Stimulated activated CD4-positive, alpha-beta T cell treated with anti-CD3 and anti-CD28 coated beads, Interleukin-1b, Interleukin-23, amount 100 ng/mL, for 1 hour (primary cell): ENCODE measurements at places on chromosomes 7 and 10.

DNA sequence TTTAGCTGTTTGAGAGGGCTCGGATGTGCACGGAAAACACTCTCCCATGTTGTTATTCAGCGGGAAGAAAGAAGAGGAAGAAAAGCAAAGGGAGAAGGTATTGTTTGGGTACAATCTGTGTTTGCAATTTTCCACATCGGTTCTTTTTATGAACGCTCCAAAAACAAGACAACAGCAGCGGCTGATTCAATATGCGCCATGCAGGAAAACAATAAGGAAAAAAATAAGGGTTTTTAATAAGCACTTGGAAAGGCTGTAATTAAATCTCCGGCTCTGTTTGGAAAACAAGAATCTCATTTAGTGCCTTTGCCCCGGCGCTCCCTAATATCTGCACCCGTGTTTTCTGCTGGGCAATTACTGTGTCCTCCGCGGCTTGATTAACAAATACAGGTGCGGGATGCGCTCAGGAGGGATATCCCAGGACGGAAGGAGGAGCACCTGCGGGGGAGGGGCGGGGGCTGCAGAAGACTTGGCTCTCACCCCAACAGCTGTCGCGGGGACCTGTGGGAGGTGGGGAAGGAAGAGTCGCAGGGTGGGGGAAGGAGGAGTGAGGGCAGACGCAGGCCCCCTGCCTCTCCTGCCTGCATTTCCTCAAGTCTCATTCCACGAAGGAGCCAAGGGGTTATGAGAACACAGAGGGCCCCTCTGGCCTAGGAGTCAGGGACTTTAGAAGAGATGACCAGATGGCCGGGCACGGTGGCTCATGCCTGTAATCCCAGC lies 181.5 kb upstream of the PODXL start:
- no peak for DNase-seq

DNA sequence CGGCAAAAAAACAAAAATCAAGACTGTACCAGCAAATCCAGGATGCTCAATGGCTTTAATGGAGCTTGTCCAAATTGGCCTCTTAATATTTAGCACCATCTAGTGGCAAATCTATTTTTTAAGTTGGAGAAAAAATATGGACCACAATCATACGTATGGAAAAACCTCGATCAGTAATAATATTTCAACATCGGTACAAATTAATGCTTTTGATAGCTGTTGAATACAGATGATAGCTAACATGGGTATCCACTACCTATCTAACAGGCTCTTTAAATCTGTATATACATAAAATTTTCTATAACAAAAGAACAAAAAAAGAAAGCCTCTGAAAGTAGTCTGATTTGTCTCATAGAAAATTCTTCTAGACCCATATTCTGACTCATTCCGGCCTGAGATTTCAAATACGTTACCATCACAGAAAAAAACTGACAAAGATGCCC lies 29.2 kb downstream of the COA1 start:
- DNase-seq = no peak

DNA sequence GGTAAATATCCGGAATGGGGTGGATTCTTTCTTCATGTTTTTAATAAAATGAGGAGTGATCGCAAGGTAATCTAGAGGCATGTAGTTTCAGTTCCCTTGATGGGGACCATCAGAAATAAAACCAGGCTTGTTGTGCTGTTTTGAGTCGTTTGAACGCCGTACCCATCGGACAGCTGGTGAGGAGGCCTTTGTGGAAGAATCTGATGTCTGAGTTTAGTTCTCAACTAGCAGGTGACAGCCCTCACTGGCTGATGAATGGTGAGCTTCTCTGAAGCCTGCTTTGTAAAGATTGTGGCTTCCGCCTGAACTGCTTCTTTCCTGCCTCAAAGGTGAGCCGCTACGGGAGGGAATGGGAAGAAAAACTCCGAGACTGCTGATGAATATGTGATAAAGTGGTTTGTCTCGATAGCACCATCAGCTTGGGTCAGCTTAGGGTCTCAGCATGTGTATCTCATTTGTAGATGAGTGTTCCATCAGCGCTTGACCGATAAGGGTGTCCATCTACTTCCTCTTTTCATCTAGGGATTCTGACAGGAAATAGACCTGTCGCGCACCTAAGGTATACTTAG lies 977 bp downstream of the TMEM248 start:
- DNase-seq = no peak

DNA sequence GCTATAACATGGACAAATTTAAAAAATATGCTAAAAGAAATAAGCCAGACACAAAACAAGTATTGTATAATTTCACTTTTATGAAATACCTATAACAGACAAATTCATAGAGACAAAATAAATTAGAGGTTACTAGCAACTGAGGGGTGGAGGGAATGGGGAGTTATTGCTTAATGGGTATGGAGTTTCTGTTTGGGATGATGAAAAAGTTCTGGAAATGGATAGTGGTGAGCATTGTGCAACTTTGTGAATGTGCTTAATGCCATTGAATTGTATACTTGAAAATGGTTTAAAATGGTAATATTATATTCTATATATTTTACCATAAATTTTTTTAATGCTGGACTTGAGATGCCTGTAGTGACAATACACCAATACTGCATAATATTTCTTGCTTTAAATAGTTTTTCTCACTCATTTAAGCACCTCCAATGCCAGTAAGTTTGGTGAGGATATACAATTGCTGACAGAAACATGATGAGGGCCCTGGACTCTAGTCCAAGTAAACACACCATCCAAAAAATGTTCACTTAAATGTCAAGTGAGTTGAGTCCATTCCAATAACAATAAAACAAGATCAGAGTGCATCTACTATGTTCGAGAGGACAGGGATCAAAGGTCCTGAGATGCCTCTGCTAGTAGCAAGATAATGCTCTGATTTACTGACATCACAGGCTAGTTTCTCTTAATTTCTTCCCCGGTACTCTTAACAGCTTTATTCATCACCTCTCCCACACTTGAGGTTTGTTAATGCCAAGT lies 71.9 kb downstream of the NT5C2 start:
- no peak for DNase-seq

GRCh38 chr7:43302211-43302711 lies 189.8 kb downstream of the HECW1 start:
- DNase-seq = no peak

DNA sequence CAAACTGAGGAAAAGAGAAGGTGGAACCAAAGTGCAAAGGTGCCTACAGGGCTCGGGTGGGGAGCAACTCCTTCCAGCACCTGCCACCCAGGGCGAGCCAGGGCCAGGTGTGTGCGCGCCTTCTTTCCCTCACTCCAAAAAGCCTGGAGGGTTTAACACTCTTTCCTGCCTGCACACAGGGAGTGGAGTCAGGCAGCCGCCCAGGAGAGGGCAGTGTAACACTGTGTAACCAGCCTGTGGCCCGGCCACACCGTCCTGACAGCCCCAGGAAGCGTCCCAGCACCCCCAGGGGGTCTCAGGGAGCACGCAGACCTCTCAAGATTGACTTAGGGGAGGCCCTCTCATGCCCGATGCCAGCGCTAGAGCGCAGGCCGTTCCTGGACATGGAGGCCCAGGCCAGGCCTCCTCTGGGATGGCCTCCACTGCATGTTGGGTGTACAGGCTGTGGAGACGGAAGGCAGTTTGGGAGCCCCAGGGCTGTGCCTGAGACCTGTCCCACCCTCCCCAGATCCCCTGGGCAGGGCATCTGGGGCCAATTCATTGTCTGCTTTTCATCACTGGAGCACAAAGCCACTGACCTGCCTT lies 13.4 kb downstream of the BRI3 start:
- no peak for DNase-seq

- no peak for DNase-seq
These were observed 17.1 kb upstream of the TMEM120A start for GRCh38 chr7:76011442-76011861.

DNA sequence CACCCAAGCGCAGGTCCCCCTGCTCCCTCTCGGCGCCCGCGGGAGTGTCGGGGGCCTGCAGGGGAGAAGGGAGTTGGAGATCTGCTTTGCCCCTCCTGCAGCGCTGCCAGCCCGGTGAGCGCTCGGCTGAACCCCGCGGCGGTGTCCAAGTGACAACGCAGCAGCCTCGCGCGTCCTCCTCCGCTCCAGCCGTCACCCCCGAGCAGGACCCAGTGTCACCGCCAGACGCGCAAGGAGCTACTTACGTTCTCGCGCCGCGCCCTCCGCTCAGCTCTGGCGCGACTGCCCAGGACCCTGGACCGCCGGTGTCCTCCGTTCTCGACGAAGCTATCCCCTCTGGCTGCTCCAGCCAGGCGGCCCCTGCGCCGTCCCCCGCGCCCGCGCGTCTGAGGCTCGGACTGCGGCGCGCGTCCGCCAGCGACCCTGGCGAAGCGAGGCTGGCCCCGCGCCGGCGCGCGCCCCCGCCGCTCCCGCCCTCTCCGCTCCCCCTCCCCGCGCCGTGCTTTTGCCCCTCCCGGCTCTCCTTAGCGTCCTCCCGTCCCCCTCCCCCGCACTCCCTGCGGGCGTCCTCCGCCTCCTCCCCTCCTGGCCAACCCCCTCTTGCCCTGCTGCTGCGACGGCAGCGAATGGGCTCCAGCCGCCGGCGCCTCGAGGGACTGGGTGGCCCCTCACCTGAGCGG lies at the start of gene NRCAM:
Gene NRCAM, minus strand, starts transcription at position 439 of the 680 bp plus-strand sequence. CDS start 216,372 bp downstream, outside the sequence.
- DNase-seq = no peak

DNA sequence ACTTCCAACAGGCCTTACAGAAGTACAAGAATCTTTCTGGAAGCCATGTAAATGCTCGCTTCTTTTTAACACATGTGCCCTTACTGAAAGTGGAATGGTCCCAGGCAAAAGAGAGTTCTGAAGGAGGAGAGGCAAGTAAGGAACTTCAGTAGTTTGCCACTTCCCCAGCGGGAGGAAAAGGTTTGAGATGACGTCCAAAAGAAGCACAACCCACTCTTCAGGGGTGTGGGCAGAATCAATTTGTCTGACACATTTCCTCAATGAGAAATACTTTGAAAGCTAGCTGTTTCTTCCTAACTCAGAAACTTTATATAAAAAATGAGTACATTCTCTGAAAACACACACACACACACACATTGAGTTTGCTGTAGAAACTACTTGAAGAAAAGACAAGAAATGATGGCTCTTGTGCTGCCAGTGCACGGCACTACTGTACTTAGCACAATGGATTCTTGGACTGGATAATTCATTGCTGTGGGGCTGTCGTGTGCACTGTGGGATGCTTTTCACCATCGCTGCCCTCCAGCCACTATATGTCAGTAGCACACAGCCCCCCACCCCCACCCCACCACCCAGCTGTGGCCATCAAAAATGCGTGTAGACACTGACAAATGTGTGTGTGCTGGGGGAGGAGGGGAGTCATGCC lies 183.0 kb downstream of the SRPK2 start:
- no peak for DNase-seq

GRCh38 chr10:97648562-97649404 lies 8.3 kb downstream of the PI4K2A start:
- no peak for DNase-seq

DNA sequence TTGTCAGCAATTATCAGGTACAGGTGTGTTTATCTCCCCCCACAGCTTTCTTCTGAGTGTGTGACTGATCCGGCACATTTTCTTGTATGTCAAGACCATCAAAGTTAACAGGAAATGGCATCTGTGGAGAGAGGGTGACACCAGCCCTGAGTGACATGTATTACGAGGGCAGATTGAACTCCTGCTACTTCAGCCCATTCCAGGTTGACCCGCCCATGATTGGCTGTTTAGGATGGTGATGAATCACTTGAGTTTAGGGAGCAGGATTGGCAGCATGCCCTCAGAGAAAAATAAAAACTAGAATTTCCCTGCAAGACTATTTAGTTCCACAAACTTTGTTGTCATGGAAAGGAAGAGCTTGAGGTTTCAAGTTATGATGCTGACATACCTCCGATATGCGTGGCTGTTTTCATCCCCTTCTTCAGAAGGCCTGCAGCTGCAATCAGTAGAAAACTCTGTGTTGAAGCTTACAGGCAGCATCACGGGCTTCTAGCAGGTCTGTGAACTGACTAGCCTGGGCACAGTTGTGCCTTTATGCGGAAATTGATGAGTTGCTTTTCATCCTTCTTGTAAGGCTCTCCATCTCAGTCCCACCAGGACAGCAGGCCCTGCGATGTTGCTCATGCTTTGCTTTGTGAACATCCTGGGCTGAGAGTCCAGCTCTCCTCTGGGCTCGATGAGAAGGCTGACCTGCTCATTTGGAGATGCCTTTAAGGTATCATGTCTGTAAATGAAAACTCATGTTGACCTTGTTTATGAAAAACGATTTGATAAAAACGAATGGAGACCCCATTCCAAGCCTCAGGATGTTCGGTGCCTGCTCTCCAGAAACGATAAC lies 8.0 kb upstream of the CELF2 start:
- no peak for DNase-seq

GRCh38 chr7:105618016-105618296 lies 36.7 kb upstream of the EFCAB10 start:
- DNase-seq = no peak

- no peak for DNase-seq
These were observed 21.8 kb downstream of the REEP3 start for GRCh38 chr10:63542835-63543575.

DNA sequence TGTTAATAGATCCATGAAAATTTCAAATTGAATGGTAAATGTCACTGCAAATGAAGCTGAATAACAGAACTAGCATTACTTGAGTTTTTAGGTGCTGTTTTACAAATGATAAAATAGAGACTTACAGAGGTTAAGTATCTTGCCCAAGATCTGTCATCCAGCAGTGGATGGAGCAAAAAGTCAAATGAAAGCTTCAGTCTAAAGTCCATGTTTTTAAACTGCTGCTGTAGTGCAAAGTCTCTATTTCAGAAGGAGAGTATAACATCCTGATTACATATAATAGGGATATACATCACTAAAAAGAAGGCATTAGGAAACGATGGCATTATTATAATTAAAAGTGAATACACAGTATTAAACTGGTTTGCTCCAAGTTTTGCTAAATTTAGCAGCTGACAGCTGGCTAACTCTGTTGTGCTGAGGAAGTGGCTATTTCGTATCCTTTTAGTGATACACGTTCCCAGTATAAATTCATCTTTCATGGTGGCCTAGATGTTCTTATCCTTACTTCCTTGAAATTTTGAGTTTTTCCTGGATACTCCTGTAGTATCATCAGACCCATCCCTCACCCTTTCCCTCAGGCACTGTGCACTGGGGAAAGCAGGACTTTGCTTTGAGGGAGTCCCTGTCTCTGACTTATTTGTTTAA lies 603.2 kb downstream of the MAGI2 start:
- no peak for DNase-seq

DNA sequence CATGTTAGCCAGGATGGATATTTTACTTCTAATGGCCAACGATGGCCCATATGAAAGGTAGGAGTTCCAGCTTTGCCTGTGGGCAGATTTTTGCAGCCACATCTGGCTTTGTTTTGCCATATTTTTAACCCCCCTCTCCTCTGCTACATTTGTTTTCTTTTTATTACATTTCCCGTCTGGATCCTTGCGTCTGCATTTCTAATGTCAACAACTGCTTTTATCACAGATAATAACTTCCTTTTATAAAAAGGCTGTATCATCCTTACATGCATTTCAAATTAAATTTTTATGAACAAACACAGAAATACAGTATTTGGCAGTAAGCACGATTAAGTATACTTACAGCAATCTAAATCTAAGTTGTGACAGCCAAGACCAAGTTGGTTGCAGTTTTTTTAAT lies 156.0 kb downstream of the BAMBI start:
- DNase-seq = no peak

DNA sequence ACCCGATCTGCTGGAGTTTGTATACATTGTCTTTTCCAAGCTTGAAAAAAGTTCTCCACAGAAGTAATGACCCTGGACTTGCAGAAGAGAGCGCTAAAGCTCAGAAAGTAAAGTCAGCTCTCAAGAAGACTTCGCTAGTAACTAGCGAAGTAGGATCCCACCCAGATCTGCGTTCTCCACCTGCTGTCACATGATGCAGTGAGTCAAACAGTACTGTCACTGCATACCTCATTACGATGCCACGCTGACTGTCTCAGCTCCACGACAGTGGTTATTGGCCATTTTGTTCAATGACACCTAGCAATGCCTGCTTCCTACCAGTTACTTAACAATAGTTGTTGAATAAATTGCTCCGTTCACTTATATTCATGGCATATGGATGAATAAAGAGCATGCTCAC lies 29.7 kb upstream of the SEC61G start:
- no peak for DNase-seq
